Fibroblast of villous mesenchyme (primary cell): ENCODE measurements at places on chromosomes 2 and 18.
A peak's percentile ranks its signal among the peaks of the same experiment; 100 is the strongest.

DNA sequence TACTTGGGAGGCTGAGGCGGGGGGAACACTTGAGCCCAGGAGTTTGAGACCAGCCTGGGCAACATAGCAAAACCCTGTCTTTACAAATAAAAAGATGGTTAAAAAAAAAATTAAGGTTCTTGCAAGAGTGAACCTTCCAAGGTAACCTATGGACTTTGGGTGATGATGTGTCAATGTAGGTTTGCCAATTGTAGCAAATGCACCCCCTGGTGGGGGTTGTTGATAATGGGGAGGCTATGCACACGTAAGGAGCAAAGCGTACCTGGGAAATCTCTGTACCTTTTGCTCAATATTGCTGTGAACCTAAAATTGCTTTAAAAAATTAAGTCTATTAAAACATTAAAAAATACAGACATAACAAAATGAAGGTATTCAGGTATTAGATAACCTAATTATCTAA lies 70.4 kb downstream of the CWC22 start:
- DNase-seq = peak; percentile 17

DNA sequence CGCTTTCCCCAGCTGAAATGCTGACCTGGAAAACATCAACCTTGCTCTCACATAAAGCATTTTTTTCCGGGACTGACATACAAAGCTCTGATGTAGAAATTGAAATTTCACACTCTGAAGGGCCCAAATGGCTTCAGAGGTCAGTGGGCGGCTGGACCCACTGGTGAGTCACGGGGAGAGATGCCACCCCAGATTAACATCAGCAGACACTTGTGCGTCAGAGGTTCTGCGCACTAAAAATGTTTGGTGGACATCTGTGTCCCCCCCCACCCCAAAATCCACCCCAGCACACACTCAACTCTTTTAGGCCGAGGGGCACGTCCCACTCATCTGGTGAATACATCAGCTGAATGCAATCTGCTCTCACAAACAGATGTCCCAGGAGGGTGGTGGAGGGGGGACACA lies 208.9 kb downstream of the ASB1 start:
- peak; percentile 91 for DNase-seq

DNA sequence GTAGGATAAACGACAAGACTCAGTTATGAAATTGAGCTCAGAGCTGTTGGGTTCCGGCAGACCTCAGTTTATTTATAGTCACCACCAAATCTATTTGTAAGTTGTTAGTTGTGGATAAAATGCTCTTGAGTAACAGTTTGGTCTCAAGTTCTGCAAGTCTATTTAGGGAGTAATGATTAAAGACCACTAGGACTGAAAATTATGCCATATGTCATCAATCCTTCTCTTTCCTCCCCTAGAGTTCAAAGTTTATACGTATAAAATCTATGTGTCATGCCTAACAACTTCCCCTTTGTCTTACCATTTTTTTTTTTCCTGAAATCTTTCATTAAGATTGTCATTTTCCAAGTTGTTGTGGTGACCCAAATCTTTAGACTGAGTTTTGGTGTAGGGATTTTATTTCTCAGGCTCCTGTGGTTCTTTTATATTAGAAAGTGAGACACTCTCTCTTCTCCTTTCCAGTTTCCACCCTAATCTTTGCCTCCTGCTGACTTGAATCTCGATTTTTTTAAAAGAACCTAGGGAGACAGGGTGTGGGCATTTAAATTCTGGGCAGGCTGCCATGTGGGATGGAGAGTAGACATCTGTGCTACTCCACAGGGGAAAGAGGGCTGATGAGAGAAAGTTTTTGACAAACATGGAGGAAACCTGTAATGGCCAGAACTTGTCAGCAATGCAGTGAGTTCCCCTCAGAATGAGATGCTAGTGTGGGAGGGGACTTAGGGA lies 51.0 kb downstream of the LAMA3 start:
- DNase-seq = peak; percentile 53

GRCh38 chr18:5900262-5900661 lies 4.9 kb upstream of the TMEM200C start:
- no peak for DNase-seq

DNA sequence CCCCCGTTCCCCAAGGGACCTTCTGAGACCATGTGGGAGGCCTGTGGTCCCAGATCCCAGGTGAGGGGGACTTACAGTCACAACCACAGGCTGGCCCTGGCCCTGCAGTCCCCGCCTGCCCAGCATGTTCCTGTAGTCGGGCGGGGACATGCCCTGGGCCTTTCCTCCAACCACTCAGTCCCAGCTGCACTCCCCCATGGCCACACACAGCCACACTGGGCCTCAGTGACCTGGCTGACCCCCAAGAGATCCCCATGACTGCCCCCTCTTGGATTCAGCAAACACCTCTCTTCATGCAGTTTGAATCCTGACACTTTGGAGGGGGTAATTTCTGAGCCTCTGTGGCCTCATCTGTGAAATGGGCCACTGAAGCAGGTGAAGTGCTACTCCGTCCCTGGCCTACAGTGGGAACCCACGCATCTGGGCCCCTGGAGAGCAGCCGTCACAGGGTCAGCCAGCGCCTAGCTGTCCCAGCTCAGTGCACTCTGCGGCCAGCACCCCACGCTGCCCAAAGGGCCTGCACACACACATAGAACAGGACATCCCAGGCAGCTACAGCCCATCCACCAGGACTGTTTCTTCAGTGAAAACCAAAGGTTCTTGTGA lies 12.7 kb upstream of the ARHGEF4 start:
- no peak for DNase-seq

DNA sequence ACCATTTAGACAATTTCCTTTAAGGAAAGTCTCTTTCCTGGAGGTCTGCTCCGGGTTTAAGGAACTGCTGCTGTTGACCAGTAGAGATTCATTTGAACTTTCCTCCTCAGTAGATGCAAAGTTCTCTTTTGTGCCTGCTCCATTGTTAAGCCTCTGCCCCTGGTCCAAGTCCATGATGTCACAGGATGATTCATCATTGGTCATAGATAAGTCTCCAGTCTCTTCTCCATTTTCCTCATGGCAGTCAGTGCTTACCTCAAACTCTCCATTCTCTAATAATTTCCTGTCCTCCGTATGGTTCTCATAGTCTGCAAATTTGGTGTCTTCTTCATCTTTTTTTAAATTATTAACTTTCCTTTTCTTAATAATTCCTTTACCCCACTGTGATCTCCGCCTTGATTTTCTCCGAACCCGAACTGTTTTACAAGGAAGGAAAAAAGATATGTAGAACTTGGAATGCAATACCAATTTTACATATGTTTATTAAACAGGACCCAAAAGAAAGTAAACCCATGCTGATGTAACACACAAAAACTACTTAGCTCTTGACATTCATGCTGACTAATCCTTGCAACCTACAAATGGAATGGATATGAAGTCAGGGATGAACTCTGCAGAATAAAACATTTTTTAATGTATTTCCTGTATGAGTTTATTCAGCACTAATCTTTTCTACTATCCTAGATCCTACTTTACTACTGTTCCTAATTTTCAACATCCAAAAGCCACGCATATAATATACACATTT lies 169.1 kb downstream of the ATAD2B start:
- peak; percentile 56 for DNase-seq

- peak; percentile 36 for DNase-seq
Measured at GRCh38 chr2:99101697-99102096, 39.8 kb upstream of the C2orf15 start.

DNA sequence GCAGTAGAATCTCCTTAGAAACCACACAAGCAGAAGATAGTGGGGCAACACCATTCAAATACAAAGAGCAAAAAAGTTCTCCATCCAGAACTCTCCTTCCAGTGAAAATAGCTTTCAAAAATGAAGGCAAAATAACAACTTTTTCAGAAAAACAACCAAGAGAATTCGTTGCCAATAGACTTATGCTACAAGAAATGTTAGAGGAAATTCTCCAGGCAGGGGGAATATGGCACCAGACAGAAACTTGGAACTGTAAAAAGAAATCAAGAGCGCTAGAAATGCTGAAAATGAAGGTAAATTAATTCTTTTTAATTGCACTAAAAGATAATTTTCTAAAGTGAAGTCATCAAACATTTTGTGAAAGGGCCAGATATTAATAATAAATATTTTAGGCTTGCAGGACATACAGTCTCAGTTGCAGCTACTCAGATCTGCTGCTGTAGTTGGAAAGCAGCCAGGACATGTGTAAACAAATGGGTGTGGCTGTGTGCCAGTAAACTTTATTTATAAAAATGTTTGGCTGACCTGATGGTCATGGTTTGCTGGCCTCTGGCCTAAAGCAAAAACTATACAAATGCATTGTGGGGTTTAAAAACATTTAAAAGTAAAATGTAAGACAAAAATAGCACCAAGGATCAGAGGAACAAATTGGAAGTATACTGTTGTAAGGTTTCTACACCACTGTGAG lies 73.7 kb upstream of the TGFA start:
- DNase-seq = peak; percentile 36

GRCh38 chr2:26988058-26988860 lies 17.8 kb downstream of the MAPRE3 start:
- peak; percentile 21 for DNase-seq

DNA sequence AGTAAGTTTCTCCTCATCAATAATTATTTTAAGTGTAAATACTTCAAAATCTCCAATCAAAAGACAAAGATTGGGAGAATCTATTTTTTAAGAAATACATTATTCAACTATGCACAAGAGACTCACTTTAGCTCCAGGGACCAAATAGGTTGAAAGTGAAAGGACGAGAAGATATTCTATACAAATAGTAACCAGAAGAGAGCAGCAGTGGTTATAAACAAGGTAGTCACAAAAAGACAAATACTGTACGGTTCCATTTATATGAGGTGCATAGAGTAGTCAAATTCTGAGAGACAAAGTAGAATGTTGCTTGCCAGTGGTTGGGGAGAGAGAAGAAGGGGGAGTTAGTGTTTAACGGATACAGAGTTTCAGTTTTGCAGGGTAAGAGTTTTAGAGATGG lies 69.8 kb downstream of the POU3F3 start:
- DNase-seq = no peak

- no peak for DNase-seq
Measured at GRCh38 chr18:51614967-51615571, 417.6 kb upstream of the MEX3C start.

DNA sequence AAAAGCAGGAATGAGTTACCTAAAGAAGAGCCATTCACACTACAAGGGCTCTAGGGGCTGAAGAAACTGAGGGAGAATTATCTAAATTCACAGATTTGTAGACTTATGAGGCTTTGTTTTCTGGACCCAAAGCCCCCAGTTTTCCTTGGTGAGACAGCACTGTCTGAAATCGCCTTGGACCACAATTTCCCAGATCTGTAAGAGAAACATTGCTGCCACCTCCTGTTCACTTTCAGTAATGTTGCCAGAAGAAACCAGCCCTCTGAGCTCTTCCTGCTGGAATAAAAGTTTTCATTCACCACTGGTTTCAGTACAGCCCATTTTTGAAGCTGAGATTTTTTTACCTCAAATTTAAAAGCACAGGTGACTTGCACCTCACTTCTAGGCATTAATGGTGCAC lies 169.2 kb downstream of the CDH20 start:
- peak; percentile 57 for DNase-seq

DNA sequence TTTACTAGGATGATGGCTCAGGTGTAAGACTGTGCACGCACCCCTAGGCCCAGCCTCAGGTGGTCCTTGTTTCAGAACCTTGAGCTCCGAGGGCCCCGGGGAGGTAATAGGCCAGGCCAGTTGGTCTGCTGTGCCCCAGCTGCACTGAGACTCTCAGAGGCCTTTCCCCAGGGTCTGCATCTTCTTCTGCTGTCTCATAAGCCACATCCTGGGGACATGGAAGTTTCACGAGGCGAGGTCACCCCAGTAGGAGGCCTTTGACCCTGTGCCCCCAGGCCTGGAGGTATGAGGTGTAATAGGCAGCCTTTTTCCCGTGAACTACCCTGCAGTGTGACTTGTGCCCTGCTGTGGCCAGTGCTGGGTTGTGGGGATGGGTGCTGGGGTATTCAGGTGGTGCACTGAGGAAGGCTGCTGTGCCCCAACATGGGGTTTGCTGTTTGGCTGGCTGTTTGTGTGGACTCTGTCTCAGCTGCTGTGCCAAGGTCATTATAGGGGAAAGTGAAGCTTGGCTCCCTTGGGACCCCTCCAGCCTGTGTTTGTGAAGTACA lies 6.9 kb downstream of the OXER1 start:
- no peak for DNase-seq

- peak; percentile 81 for DNase-seq
Measured at GRCh38 chr2:189164746-189165145, 14.8 kb downstream of the COL5A2 start.

- peak; percentile 34 for DNase-seq
Measured at GRCh38 chr2:110115291-110116032, at the start of gene MALL. Gene MALL (minus strand): TSS chr2:110115822. CDS start chr2:110115792, 30 bp downstream.

- peak; percentile 93 for DNase-seq
Measured at GRCh38 chr2:42128721-42129486, 40.2 kb upstream of the EML4 start.

DNA sequence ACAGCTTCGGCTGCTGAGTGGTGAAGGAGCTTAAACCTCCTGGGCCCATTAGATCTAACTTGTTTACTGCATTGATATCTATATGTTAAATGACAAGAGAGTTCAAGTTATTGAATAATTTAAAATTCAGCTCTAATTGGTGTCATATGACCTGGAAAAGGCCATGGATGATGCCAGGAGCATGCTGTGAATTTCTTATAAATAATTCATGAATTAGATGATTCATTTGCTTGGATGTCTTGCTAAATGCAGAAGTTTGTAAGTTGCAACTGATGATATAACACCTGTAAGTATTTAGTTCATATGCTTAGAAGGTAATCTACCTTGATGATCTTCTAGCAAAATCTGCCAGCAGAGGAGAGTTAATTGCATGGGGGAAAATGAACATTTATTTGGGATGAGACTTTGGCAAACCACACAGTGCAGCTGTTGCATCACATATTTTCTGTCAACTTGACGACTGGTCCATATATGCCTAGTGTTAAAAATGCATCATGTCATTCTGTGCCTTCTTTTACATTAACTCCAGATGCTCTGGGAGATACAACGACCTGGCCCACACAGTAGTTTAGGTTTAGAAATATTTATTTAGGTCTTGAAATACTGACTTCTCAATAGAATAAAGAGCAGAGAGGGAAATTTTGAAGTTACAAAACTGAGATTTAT lies 226.3 kb downstream of the KIAA1328 start:
- no peak for DNase-seq

GRCh38 chr2:38783586-38783985 lies 5.6 kb downstream of the GEMIN6 start:
- no peak for DNase-seq

- no peak for DNase-seq
Measured at GRCh38 chr2:241494311-241494908, 14.0 kb downstream of the STK25 start.

DNA sequence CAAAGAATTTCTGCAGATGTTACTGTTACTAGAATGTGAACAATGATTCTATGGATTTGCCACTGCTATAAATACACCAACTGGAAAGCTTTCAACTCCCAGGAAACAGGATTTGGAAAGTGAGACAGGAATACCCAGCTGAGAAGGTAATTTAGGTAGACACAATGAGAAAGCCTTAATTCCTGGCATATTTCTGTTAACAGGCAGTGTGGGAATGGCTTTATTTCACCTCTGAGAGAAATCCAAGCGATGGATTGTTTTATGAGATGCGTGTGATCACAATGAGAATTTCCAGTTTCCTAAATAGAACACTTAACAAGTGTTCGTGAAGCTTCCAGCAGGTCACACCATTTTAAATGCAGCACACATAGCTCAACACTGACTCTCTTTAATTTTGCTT lies 133.0 kb downstream of the SLC8A1 start:
- DNase-seq = no peak
